ENCODE measurements at places on chromosomes 3 and 15.
A peak's percentile ranks its signal among the peaks of the same experiment; 100 is the strongest.

GRCh38 chr3:134473868-134474546 lies 11.8 kb downstream of the ANAPC13 start:
- DNase-seq, result peak; percentile 16

GRCh38 chr3:38985581-38985980 lies 66.2 kb downstream of the SCN11A start:
- DNase-seq, result no peak

GRCh38 chr3:57064001-57064400 lies 3.5 kb downstream of the SPATA12 start:
- DNase-seq, result no peak

GRCh38 chr3:132220986-132221385 lies 96.2 kb upstream of the ACP3 start:
- no peak for DNase-seq

GRCh38 chr15:26667222-26667988 lies 105.5 kb downstream of the GABRB3 start:
- DNase-seq, result no peak

GRCh38 chr3:5298453-5298852 lies 110.9 kb downstream of the EDEM1 start:
- DNase-seq, result peak; percentile 11

DNA sequence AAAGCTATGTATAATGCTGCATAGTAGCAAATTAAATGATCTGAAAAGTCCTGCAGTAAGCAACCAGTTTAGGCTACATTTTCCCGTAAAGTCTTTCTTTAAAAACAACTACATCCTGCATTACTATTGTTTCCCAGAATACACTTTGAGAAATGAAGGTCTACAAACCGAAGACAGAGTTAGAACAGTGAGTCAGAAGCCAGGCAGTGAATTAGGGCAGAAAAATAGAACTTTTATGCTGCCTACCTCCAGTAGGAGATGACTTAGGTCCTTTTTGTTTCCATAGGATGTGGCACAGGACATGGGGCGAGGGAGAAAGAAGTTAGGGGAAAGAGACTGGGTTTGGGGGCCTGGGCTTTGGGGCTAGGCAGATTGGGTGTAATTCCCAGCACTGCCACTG lies 127.3 kb downstream of the PPM1L start:
- no peak for DNase-seq

DNA sequence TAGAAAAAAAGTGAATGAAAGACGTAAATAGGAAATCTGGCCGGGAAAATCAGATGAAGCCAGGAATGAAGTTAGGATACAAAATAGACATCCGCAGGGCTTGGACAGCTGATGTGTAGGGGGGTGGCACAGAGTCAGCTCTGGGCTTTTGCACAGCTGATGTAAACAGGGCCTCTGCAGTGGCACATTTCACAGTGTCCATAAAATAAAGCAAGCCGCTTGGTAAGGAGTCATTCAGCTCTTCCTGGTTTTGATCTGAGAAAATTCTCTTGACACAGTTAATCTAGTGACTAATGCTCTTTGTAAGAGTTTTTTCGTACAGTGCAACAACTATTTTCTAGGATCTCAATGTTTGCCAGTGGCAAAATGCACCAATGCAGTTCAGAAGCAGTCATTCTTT lies 153.3 kb downstream of the USP13 start:
- no peak for DNase-seq

- no peak for DNase-seq
Measured at GRCh38 chr15:88651971-88652370, 13.2 kb downstream of the ISG20 start.

DNA sequence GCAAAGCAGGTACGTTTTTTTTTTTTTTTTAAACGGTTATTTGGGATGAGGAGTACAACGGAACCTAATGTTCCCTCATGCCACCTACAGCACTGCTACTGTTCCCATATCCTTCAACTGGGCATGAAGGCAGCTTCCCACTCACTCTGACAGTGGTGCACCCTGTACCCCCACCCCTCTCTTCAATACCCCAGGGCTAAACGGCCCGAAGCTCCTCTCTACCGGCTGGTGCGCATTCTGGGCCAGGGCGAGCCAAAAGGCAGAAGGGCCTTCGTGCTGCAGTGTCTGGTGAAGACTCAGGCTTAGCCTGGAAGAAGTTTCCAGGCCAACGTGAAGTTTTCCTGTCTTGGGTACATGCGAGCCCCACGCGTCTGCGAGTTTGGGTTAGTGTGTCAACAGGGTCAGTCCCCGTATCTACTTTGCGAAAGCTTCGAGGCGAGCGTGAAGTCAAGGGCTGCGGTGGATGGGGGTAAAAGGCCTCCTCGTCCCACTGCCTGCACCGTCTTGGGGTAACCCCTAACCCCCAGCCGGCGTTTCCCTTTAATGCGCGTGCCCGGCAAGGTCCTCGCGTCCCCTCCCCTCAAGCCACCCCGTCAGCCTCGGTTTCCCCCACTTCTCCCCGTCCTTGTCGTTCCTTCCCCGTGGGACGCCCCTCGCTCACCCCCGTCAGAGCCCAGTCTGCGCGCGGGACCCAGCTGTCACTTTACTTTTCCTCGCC lies 765 bp upstream of the UBE2E2 start:
- no peak for DNase-seq

DNA sequence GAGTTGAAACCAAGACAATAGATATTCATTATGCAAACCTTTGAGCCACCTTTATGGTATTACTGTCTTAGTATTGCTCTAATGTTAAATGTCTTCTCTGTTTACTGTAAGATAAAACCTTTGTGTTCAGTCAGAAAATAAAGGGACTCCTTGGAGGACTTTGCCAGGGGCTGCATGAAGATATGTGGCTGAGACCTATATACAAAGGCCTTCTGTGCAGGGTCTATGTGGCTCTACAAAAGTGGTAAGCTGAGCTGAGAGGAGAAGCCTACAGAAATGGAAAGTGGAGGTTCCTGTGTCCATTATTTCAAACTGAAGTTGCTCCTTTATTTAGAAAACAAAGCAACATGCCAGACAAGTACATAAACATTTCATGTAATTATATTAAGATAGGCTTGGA lies 131.5 kb downstream of the FNDC3B start:
- no peak for DNase-seq

DNA sequence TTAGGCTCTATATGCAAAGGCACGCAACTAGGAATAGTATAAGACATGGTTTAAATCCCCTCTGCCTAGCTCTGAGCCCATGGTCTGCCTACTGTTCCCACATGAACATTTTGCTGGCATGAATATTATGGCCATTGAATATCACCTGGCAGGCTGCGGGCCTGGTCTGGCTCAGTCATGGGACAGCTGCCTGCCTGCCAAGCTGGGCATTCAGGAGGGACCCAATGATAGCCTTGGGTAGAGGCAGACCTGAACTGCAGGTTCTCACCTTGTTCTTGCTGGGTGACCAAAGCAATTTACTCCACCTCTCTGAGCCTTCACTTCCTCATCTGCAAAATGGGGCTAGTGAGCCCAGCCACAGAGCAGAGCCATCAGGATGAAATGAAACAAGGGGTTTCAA lies 11.3 kb downstream of the RBP1 start:
- no peak for DNase-seq

DNA sequence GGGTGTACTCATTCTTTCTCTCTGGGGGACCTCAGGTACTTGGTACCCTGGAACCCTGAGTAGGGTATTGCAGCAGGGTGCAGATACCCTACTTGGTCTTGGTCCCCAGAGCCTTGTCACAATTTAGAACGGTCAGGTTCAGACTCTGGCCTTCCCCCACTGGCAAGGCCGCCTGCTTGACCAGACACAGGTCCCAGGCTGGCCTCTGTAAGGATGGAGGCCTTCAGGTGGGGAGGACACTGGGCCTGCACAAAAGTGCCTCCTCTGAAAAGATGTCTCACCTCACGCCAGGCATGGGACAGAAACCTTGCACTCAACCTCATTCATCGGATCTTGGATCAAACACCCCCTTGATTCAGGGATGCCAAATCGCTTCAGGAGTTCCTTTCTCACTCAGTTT lies 158.4 kb downstream of the KLF13 start:
- DNase-seq, result no peak

- DNase-seq, result no peak
Measured at GRCh38 chr3:135869439-135870105, 96.0 kb upstream of the PPP2R3A start.

DNA sequence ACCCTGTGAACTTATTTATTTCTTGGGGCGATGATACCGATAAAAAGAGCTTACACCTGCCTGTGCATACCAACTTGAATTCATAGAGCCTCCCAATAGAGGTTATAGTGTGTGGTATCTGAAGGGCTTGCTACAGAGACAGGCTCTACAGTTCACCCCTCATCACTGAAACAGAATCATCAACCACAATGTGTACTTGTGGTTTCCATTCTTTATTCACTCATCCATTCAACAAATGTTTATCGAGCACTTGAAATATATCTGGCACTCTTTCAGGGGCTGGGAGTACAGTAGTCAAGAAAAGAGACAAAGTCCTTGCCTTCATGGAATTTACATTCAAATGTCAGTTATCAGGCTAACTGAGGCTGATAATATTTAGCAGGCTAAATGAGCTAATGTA lies 134.4 kb upstream of the SKOR1 start:
- no peak for DNase-seq

GRCh38 chr3:195580744-195581443 lies 2.8 kb downstream of the APOD start:
- DNase-seq, result no peak

GRCh38 chr15:65942436-65942835 lies 73.1 kb downstream of the RAB11A start:
- DNase-seq, result no peak

DNA sequence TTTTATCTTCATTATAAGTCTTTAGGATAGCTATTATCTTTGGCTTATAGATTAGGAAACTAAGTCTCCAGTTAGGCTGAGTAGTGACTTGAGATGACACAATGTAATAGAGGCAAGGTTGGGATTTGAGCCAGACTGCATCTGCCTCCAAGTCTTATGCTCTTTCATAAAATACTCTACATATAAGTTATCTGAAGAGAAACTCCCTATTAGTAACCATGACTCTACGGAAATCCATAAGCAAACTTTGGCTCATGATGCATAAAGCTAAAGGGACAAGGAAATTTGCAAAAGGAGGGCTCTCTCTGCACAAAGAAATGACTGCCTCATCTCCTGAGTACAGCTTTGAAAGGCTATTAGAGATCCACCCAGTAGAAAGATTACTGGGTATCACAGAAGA lies 77.6 kb upstream of the FRMD4B start:
- DNase-seq, result no peak

DNA sequence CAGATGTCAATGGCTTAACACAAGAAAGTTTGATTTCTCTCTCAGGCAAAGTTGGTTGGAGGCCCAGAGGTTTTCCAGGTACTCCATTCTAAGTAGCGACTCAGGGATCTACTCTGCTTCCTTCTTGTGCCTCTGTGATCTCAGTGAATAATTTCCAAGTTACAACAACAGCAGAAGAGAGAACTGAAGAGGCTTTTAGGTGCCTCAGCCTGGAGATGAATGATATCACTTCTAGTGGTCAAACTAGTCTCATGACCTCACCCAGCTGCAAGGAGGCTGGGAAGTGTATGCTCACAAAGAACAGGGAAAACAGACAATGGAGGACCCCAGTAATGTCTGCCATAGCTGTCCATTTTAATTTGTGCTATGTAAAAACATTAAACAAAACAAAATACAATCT lies 4.6 kb upstream of the PRICKLE2 start:
- DNase-seq, result no peak

- DNase-seq, result peak; percentile 40
Measured at GRCh38 chr15:45606841-45607240, 19.7 kb downstream of the BLOC1S6 start.

- DNase-seq, result peak; percentile 23
Measured at GRCh38 chr3:13229273-13229949, 156.2 kb upstream of the IQSEC1 start.

GRCh38 chr15:76987896-76988860 lies 6.7 kb upstream of the PSTPIP1 start:
- DNase-seq, result peak; percentile 41

GRCh38 chr3:16264708-16265454 lies at the start of the genes DPH3 and OXNAD1:
Gene DPH3, minus strand, starts transcription at chr3:16264943. Its CDS starts 67 bp downstream, at chr3:16264876.
Gene OXNAD1, plus strand, starts transcription at chr3:16265212. Its CDS starts 5,741 bp downstream, at chr3:16270953.
- peak; percentile 98 for DNase-seq

Measured in germinal center (tissue), 1 donor.